ENCODE measurements at places on chromosomes 1 and 21.

DNA sequence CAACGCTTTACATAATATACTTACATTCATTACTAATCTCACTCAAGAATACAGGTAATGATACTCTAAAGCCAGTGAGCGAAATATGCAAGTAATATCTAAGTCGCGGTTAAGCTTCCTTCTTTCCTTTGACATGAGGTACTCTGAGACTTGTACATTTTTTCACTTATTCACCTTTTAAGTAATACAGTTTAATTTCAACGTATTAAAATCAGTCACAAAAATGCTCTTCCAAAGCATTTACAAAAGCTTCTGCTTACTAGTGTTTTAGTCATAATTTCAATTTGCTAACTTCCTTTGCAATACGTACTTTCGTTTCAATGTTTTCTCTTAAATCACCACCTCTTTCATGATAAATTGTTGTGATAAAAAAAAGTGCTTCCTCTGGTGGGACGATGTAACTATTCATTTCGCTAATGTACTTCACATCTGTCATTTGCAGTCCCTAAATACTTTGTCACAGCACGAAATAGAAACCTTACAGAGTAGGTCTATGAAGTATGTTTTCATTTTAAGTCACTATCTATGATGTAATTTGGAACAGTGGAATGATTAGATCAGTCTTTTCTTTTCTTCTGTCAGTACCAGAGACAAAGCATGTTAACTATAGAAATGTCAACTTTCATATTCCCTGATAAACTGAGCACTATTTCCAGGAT is 34.0 kb upstream of the ADGRL4 start:
- no peak for DNase-seq

- no peak for DNase-seq
Observed at GRCh38 chr1:9558271-9558945, 19.1 kb downstream of the SLC25A33 start.

- peak; percentile 74 for DNase-seq
Observed at GRCh38 chr1:226547754-226548191, 791 bp upstream of the STUM start.

GRCh38 chr1:9218917-9219316 is 15.7 kb upstream of the H6PD start:
- no peak for DNase-seq

GRCh38 chr1:178577882-178578281 is 65.0 kb downstream of the TEX35 start:
- DNase-seq: no peak

Measured in left renal pelvis (tissue), 4 donors.